Kidney (tissue), 22 donors: ENCODE measurements at places on chromosomes 2 and 18. TPM values are rescaled to one million over a fixed set of nuclear protein-coding genes. Genes with fewer than 3 reads are reported as not detected.
A peak's percentile ranks its signal among the peaks of the same experiment; 100 is the strongest.

The IL37 gene
- polyA plus RNA-seq = not detected

DNA sequence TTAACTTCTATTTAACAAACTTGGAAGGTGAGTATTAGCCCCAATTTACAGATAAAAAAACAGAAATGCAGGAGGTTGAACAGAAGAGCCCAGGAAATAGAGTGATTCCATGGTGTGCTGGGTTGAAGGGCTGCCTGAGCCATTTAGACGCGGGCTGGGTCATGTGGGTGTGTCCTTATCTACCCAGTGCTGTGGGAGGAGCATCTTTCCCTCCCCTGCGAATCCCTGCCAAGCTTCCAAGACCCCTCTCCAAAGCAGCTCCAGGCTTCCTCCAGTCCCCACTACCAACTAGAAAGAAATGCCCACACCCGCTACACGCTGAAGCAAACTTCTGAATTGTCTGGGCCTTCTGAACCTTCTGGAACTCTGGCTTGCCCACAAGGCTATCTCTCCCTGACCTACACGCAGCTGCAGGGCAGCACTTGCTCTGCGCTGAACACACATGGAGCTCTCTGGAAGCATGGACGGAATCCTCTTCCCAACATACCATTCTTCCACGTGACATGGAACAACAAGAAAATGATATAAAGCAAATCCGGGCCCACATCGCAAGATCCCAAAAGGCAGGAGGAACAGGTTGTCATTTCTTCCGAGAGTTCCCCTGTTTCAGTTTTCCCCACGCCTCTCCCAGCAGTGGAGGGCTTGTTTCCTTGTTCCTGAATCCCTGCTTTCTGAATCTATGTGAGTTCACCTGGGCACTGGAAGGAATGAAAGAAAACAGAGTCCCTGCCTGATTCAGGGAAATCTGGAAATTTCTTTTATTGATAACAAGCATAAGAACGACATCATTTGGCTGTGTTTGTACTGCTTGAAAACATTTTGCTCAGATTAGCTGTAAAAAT, 562.7 kb upstream of the ID2 start:
- DNase-seq = no peak

The MYOM1 gene
- polyA plus RNA-seq = 2.1 TPM

- peak; percentile 51 for DNase-seq
Measured at GRCh38 chr2:12501469-12502158, 215.1 kb upstream of the TRIB2 start.

- peak; percentile 86 for DNase-seq
Measured at GRCh38 chr2:8680822-8681760, 765 bp upstream of the ID2 start.

The CPO gene
- polyA plus RNA-seq = 0.90 TPM

- peak; percentile 63 for DNase-seq
Measured at GRCh38 chr18:12658426-12659138, 675 bp upstream of the SPIRE1 start.

The IMPACT gene
- polyA plus RNA-seq = 21.7 TPM

DNA sequence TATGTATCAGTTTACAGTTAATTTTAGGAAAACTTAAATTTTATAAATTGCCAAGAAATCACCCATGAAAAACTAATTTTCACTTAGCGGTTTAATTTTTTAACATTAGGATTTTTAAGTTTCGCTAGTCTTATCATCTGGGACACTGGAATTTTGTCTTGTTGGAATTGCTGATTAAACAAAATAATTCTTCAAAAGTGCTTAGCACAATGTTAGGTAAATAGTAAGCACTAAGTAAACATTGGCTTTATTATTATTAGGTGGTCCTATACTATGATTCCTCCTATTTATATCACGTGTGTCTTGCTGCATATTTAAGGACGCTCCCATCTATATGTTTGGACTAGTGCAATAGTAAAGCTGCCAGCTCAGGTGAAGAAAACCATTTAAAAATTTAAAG, 54.6 kb upstream of the MAP4K3 start:
- no peak for DNase-seq

The KCNS3 gene
- polyA plus RNA-seq = 4.4 TPM

The CCDC142 gene
- polyA plus RNA-seq = 2.8 TPM

DNA sequence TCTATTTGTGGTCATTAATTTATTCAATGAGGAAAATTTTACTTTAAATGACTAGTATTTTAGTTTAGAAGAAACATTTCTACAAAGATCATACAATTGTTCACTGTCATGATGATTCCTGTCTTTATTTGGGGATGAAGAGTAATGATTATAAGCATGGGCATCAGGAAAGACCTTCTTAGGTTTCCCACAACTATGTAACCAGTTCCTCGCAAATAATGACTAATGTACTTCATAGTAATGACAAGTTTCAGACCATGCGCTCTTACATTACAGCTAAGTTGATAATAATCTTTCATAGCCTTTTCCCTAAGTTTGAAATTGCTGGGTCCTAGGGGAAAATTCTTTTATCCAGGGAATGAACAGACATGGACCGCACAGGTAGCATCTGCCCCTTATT, 90.5 kb downstream of the MYO5B start:
- DNase-seq = no peak

The FZD7 gene
- 5.6 TPM for polyA plus RNA-seq

DNA sequence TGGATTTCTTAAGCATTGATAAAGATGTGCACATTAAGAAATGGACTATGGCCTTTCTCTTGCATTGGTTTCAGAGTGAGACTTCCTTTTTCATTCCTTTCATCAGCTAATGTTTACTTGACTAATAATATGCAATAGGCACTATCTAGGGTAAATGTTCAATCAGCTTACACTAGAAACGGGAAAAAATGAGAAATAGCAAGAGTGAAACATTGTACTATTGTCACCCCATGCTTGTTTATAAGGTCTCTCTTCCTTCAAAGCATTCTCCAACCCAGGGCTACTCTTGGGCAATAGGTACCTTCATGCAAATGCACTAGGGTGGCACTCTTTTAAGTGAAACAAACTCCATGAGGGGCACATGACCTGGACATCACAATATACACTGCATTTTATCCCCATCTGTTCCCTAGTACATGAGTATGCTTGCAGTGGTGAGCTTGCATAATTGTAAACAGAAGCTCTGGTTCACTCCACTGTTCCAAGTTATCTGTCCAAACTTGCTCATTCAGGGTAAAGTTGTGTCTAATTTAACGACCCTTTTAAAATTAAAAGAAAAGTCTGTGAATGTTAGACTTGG, 402.3 kb downstream of the ERBB4 start:
- no peak for DNase-seq

GRCh38 chr2:66531155-66531554, 96.2 kb downstream of the MEIS1 start:
- no peak for DNase-seq

GRCh38 chr2:238644095-238645081, 203.5 kb upstream of the TWIST2 start:
- no peak for DNase-seq

The GCG gene
- polyA plus RNA-seq = not detected

The ZNF892 gene
- polyA plus RNA-seq = 0.34 TPM

The NDC80 gene
- 0.99 TPM for polyA plus RNA-seq

The CERKL gene
- 7.8 TPM for polyA plus RNA-seq

DNA sequence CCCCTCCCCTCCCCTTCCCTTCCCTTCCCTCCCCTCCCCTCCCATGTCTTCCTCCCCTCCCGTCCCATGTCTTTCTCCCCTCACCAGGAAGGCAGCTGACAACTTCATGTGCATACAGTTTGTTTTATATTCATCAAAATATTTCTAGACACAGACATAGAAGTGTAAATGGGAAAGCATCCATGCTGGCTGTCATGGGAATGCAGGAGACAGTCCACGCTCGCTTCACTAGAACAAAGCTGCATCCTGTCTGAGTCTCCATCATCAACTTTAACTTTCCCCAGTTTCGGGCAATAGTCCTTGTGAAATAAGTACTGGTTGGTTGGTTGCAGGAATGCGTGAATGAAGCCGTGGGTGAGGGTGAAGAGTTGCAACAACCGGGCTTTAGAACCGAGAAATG, 226.9 kb downstream of the DCDC2C start:
- no peak for DNase-seq

DNA sequence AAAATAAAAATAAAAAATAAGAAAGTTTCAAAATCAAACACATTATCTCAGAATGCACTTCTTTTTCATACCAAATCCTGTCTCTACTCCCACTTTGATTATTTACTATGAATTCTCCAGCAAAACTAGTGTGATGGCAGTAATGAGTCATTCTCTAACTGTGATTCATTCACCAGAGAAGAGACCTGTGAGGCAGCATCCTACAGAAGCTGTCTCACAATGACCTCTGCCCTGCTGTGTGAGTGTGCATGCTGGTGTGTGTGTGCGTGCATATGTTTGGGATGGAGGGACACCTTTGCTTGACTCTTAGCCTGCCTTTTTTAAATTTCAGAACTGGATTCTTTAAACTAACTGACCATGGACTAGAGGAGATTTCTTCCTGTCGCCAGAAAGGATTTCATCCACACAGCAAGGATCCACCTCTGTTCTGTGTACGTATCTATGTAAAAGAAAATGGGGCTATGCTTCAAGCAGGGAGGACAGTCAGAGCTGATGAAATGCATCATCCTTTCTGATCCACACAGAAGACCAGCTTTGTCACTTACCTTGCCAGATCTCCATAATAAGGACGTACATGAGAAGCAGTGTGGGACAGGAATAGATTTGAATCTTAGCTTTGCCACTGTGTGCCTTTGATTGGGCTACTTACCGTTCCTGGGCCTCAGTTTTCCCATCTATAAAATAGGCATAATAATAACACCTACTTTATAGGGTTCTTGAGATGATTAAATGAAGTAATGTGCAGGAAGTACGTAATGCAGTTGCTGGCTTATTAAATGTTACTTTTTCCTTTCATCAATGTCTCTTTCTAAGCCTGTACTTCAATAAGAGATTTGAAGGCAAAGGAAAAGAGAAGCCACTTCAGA, 31.2 kb downstream of the STAMBP start:
- no peak for DNase-seq

DNA sequence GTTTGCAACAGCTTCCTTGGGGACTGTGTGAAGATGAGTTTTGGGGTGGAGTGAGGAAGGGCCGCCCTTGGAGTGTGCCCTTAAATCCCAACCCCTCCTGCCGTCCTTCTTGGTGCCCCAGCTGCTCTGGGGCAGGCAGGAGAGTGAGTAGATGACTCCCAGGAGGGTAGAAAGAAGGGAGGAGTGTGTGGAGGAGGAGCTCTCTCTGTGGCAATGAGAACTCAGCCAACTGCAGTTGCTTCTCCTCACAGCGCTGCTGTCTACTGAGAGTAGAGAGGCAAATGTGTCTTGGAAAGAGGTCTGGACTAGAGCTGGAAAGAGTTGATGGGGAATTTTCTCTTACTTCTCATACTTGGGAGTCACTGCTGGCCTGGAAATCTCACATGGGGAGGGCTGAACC, 21.8 kb upstream of the SIX2 start:
- no peak for DNase-seq

The REEP1 gene
- polyA plus RNA-seq = 3.3 TPM

- no peak for DNase-seq
Measured at GRCh38 chr2:24354395-24354794, 5.9 kb downstream of the ITSN2 start.

DNA sequence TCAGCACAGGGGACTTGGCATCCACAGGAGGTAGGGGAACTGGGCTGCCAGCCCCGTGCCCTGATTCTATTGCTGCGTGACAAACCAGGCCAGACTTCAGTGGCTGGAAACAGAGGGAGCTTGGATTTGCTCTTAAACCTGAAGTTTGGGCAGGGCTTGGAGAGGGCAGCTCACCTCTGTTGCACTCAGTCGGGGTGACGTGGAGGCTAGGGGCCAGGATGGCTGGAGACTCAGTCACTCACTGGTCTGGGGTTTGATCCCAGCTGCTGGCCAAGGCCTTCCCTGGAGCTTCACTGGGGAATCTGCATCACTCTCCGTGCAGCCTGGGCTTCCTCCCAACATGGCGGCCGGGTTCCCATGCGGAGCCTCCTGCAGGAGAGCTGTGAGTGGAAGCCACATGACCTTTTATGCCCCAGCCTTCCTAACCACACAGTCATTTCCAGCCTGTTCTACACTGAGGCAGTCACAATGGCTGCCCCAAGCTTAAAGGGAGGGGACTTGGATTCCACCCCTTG, 175.2 kb upstream of the HDAC4 start:
- no peak for DNase-seq

DNA sequence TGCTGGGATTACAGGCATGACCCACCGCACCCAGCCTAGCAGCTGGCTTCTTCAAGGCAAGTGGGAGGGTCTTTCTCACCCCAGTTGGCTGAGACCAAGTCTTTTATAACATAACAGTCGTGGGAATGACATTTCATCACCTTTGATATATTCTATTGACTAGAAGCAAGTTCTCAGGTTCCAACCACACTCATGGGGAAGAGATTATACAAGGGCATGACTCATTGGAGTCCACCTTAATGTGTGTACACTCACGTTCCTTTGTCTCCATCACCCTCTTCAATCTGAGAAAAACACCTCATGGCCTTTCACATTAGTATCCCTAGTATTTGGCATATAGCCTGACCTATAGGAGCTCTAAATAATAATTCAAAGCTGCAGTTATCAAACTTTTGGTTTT, 2.8 kb upstream of the BBS5 start:
- DNase-seq = no peak

DNA sequence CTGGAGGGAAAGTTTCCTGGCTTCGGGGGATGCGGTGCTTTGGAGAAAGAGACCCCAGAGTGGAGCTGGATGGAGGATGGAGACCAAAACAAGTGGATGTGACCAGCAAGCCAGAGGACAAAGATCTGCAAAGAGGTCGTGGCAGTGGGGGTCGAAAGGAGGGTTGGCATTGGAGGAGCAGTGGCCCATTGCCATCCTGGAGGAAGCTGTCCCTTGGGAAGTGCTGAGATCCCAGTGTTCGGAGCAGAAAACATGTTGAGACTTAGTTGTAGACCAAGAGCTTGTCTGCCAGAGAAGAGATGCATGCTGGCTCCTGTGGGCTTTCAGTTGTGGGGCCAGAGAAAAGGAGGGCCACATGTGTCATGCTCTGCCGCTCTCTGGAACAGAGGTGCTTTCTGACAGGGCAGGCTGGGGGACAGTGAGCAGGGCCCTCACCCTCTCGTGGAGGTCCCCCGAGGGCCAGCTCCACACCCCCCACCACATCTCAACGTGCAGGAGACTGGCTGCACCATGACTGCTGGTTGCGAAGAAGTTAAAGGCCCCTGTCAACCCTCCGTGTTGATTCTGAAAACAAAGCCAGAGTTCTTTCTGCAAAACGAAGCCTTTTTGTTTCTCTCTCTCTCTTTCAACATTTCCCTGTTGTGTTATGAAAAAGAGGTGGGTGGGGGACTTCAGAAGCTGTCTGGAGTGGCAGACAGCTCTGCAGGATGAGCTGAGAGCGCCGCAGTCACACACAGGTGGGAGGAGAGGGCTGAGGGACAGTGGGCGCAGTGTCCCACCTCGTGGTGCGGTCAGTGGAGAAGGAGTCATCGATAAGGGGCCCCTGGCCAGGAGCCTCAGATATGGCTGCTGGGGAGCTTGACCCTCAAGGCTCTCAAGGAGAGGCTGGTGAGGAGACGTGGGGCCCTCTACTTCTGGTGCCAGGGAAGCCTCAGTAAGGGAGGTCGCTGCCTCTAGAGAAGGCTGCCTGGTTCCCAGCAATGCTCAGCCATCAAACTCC, 77.6 kb upstream of the BCL2L11 start:
- peak; percentile 46 for DNase-seq
